GM18507 (cell line): ENCODE measurements at places on chromosomes 3 and 15.

- no peak for DNase-seq
These were observed 35.8 kb downstream of the HERC1 start for GRCh38 chr15:63797901-63798300.

- no peak for DNase-seq
These were observed 474.3 kb downstream of the RSL24D1 start for GRCh38 chr15:54722342-54722986.

DNA sequence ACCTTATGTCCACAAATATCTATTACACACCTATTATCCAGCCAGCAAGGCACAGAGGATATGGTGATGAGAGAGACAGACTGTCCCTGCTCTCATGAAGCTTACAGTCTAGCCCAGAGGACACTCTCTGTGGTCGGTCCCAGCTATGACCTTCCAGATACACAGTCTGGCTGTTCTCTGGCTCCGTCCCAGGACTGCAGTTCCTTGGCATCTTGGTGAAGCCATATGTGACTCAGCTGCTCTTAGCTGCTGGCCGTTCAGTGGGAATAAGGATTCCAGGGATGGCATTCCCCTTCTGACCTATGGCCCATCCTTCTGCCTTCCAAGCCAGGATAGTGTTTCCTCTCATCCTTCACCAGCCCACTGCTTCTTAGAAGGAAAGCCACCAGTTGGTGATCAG, 30.8 kb downstream of the MEX3B start:
- DNase-seq: no peak

DNA sequence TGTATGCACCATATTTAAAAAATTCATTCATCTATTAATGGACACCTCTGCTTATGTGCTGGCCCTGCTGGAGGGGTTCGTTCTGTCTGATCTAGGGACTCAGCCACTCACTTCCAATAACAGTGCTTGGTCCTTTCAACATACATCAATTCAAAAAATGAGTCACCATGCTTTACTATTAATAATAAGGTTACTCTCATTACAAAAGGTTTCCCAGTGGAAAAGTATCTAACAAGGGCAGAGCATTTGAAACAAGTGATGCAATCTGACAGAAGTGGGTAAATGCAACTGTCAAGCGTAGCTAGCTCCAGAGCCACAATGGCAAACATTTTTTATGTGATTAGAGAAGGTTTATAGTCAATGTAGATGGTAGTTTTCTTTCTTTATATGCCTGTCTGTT, 67.9 kb upstream of the TNIK start:
- DNase-seq: no peak

GRCh38 chr15:25477816-25478215, 39.0 kb upstream of the UBE3A start:
- no peak for DNase-seq

DNA sequence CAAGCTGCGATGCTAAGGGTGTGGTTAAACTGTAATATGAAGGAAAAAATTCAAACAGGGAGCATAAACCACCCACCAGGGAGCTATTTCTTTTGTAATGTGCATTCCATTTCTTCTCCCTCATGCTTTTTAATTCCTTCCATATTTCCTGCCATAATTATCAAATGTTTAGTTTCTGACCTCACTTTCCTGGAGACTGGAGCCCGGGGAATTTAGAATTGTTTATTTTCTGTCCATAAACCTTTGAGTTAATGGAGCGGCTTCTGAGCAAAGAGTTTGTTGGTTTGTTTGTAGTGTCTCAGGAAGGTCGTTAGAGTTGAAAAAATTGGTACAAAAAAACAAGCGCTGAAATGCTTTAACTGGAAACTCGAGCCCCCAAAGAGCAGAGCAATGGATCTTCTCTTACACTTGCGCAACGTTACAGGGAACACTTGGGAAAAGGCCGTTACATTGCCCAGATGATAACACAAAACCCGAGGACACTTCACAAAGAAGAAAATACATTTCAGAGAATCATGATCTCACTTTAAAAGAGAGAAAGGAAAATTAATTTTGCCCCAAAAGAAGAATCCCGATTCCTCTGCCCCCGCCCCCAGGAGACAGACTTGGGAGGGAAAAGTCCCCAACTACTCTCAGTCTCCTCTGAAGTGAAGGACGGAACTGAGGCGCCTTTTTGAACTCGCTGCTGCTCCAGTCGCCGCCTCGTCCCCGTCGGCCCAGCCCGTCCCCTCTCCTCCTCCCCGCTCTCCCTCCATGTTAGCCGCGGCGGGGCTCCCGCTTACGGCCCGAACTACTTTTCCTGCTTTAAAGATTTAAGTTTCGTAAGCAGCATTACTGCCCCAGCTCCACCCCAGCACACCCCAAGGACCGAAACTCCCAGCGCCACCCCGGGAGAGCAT, 842 bp downstream of the FSTL1 start:
- DNase-seq: no peak

GRCh38 chr3:154244644-154245043, 79.6 kb downstream of the DHX36 start:
- no peak for DNase-seq

- no peak for DNase-seq
These were observed 2.7 kb downstream of the ADAMTS7 start for GRCh38 chr15:78808550-78808949.

DNA sequence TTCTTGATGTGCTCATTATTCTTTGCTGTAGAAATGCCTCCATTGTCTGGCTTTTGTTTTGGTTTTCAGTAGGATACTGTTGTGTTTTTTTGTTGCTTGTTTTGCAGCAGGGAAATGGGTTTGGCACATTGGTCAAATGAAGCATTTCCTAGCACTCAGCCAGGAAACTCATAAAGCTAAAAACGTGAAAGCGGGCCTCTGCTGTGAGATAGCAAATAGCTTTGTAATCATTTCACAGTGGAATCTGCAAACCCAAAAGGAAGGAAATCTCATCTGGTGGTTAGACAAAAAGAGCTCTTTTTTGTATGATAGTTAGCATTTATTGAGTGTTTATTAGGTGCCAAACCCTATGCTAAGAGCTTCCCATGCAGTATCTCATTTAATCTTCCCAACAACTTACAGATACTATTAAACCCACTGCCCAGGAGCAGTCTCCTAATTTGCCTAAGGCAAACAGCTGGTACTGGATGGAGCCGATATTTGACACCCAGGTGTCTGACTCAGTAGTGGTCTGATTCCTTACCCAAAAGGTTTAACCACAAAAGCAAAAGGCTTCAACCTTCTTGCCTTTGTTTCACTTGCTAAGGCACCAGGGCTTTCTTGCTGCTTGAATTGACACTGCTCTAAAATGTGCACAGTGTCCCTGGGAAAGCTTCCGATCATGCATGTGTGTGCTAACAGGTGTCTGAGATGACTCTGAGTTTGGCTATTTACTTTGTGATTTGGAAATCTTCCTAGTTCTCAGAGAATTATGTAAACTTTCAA, 527.9 kb upstream of the MDFIC2 start:
- no peak for DNase-seq

DNA sequence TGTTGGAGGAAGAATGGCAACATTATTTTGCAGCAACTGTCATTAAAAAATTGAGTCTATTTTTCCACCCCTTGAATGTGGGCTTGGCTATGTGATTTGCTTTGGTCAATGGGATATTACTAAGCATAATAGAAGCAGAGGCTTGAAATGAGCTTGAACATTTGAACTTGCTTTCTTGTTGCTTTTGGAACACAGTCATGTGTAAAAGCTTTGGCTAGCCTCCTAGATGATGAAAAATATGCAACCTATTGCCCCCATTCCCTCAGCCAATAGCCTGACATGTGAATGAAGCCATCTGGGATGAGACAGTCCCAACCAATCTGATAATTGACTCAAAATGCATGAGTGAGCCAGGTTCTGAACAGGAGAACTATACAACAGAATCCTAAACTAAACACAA, 78.4 kb downstream of the PLSCR2 start:
- no peak for DNase-seq

GRCh38 chr15:90174140-90174875, 26.8 kb upstream of the SEMA4B start:
- no peak for DNase-seq

- DNase-seq: no peak
These were observed 44.0 kb downstream of the PCCB start for GRCh38 chr3:136294176-136294575.

GRCh38 chr3:48584836-48585235, 10.3 kb downstream of the COL7A1 start:
- no peak for DNase-seq

DNA sequence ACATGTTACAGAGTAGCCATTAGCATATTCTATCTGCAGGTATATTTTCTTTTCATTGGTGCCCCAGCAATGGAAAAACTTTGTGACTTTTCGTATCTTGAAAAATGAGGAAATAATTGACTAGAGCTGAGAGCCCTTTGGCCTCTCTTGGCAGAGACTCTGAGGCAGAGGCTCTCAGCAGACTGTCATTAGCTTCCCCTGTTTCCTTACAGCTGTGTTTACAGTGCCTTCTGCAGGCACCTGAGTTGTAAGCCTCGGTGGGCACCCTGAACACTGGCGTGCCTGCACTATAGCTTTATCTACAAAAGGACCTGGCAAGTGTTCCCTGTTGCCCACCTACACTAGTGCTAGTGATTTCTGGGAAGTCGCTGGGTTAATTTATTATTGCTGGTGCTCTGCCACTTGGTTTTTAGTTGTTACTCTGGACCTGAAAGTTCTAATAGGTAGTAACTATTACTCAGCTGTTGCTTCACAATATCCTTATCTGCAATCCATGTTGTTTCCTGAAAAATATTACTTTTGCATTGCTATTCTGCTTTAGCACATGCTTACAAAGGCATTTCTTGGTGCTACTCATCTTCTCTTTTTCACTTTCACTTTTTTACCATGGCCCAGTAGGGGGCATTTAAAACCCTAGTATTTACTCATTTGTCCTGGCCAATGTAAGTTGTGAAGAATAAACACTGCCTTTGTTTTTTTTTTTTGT, 7.8 kb upstream of the GPR171 start:
- DNase-seq: no peak

DNA sequence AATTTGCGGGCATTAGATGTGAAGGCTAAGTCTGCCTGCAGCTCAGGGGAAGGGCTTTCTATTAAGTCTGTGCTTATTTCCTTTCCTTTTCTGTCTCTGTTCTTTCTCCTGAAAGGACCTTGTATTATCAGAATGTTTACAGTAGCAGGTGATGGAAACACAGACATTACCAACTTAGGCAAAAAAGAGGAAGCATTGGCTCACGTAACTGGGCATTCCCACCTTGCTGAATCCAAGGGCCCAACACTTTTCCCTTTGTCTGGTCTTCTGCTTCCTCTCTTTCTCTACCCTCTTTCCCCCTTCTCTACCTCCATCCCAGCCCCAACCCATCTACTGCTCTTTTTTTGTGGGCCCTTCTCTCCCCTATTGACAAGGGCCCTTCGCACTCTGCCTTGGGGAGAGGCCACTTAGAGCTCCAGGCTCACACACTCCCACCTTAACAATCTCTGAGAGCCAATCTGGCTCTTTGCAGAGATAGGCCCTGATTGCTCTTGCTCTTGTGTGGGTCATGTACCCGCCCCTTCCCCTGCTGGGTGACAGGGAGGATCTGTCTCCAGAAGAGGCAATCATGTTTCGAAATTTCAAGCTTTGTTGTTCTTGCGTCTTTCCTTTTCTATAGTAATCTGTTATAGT, 35.0 kb downstream of the ACAA1 start:
- no peak for DNase-seq

GRCh38 chr3:149908424-149908957, 62.2 kb downstream of the PFN2 start:
- no peak for DNase-seq

DNA sequence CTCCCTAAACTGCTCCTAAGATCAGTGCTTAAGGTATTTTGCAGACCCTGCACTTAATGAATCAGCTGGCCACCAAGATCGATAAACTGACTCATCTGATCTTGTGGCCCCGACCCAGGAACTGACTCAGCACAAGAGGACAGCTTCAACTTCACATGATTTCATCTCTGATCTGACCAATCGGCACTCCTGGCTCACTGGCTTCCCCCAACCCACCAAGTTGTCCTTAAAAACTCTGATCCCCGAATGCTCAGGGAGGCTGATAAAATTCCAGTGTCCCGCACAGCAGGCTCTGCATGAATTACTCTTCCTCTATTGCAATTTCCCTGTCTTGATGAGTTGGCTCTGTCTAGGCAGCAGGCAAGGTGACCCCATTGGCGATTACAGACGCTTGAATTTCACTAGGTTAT, 13.5 kb downstream of the HTR3E start:
- no peak for DNase-seq

DNA sequence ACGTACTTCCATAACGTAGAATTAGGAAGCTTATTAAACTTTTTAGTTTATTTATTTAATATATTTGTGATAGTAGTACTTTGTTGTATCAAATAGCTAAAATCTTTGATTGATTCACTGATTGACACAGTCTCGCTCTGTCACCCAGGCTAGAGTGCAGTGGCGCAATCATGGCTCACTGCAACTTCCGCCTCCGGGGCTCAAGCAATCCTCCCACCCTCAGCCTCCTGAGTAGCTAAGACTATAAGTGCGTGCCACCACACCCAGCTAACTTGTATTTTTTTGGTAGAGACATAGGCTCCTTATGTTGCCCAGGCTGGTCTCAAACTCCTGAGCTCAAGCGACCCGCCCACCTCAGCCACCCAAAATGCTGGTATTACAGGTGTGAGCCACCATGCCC, 5.7 kb downstream of the APH1B start:
- no peak for DNase-seq

DNA sequence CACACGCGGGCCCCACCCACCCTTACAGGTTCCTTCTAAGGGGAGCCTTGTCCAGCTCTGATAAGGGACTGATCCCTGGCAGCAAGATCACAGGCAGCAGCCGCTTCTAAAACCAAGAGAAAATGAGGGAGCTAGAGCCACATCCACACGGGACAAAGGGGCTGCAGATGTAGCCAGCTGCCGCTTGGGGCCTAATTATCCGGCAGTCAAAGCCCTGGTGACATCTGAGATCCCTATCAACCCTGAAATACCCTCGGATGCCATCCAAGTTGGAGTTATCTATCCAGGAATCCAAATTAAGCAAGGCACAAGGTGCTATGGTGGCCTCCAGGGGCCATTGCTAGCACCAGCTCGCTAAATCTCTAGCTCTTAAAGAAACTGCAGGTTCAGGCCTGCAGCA, 248.3 kb downstream of the VPS13C start:
- no peak for DNase-seq
